Iris pigment epithelial cell (primary cell): ENCODE measurements at places on chromosomes 13 and 19.

DNA sequence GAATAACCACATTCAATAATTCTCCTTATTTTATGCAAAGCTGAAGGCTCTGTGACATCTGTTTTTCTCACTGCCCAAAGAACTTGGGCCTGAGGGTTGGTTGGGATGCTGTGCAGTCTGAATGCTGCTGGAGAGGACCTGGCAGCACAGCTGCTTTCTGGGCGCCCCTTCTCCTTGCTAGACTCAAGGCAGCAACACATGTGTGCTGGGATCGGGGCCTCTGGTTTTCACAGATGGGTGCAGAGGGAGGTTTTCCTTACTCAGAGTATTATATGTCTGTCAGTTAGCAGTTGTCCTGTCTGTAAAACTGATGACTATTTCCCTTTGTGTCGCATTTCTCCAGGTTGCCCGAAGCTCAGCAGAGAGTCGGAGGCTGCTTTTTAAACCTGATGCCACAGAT lies 53.2 kb upstream of the TEX29 start:
- DNase-seq, result no peak

DNA sequence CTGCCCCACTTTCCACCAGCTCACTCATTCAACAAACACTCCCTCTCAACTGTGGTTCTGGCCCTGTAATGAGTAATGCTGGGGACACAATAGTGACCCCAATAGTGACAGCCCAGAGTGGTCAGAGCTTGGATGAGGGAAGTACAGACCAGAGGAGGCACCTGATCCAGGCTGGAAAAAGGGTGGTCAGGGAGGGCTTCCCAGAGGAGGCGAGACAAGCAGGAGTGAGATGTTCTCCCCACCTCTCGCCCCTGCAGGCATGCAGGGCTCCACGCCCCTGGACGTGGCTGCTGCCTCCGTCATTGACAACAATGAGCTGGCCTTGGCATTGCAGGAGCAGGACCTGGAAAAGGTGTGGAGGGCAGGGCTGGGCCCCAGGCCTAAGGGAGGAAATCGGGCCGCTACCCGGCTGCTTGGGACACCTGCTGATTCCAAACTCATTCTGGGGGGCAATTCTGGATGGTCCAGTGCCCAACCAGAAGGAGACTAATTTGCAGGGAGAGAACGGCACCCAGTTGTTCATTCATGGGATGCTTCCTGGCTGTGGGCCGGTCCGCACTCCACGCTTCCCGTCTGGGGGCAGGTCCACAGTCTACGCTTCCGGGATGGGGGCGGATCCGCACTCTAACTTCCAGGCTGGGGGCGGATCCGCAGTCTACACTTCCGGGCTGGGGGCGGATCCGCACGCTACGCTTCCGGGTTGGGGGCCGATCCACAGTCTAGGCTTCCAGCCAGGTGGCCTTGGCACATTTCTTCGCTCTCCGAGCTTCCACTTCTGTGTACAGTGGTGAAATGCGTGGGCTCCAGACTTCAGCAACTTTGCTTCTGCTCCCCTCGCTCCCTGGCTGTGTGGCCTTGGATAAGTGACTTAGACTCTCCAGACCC lies 63.4 kb downstream of the RYR1 start:
- no peak for DNase-seq

GRCh38 chr13:110463156-110463555 lies 98.4 kb downstream of the RAB20 start:
- DNase-seq, result no peak

DNA sequence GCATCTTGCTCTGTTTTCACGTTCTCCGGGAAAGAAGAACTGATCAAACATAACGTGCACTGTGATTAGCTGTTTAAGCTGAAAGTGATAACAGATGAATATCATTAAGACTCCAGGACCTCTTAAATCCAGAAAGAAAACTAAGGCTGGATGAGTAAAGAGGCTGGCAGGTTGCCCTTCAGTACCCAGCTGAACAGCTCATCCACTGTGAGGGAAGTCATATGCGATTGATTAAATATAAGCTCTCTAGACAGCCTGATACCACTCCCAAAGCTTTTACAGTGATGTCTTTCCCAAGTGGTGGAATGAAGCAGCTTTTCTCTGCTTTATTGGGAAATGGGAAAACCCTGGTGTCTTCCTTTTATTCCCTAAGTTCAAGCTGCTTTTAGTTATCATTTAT lies 116.9 kb downstream of the EFNB2 start:
- peak; percentile 70 for DNase-seq

GRCh38 chr13:96481482-96481881 lies 391.6 kb downstream of the HS6ST3 start:
- no peak for DNase-seq

DNA sequence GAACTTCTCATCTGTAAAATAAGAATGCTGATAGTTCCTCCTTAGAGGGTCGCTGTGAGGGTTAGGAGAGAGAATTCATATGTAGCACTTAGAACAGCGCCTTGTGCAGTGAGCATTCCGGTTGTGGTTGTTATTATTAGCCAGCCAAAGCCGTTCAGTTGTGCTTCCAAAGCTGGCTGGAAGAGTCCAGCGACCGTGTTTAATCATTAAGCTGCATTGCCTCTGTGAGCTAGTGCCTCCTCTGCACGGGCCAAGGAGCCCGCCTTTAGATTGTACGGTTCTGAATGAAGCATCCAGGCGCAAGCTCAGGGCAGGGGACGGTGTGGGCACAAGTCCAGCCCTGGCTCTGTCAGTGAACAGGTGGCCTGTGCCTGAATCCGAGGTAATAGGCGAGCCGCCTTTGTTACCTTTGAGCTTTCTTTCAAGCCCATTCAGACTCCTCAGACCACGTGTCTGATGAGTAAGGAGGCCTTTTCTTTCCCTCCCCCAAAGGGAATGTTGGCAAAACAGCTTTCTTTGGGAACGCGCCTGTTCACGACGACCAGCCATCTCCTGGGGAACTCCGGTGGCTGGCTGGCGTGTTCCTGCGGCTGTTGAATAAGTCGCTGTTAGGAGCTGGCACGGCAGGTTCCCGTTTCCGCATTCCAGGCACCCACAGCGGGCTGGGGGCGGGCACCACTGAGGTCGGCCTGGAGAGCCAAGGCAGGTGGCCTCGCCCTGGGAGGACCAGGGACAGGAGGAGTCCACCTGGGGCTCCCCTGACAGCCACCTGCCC lies 25.1 kb downstream of the SIPA1L3 start:
- peak; percentile 68 for DNase-seq

GRCh38 chr13:47399599-47399998 lies 502.7 kb upstream of the HTR2A start:
- no peak for DNase-seq

DNA sequence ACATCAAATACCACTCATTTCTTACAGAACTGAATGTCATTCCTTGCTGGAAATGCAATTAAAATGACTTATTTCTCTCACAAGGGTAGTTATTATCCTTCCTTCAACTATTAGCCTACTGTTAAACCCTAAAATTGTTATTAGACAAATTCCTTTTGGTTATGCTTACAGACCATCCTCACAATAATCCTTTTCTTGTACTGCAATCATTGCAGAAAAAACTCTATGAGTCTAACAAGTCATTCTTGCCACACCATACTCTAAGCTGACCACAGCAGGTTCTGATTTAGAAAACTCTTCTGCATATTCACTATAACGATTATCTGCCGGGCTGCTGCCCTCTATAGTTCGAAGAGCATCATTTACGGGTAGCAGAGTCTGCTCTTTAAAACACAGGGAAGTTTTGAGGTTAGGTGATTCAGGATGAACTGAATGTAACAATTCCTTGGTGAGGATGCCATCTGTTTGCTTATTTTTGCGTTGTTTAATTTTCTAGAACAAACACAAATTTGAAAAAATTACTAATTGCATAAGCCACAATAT lies 38.2 kb downstream of the MTMR6 start:
- peak; percentile 69 for DNase-seq

DNA sequence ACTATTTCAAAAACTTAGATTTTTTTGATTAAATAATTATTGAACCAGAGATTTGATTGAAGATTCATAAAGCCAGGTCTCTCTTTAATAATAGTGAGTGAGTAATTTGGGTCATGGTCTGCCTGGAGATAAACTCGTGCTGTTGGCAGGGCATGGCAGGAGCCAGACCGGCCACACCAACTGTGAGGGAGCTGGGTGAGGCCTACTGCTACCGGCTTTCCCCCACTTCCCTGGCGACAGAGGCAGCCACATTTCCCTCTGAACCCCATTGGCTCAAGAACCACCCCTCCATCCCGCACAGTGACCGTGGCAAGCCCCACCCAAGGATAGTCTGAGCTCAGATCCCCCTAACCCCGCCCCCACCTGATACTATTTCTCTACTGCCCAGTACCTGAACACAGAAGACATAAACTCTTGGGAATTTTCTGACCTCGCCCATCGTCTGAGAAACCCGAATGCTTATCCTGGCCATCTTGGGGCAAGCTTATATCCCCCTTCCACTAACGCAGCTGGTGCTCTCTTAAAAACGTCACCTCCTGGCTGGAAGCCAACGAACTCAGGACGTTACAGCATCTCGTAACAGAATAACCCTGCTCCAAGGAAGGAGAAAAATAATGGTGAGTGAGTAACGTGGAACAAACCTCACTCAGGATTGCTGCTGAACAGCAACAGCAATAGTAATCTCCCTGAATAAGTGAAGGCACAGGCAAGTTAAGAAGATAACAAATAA lies 627.6 kb upstream of the PCDH9 start:
- DNase-seq, result no peak

- no peak for DNase-seq
These were observed 42.3 kb downstream of the LRCH1 start for GRCh38 chr13:46595136-46595884.

GRCh38 chr13:96294930-96295881 lies 205.3 kb downstream of the HS6ST3 start:
- no peak for DNase-seq

DNA sequence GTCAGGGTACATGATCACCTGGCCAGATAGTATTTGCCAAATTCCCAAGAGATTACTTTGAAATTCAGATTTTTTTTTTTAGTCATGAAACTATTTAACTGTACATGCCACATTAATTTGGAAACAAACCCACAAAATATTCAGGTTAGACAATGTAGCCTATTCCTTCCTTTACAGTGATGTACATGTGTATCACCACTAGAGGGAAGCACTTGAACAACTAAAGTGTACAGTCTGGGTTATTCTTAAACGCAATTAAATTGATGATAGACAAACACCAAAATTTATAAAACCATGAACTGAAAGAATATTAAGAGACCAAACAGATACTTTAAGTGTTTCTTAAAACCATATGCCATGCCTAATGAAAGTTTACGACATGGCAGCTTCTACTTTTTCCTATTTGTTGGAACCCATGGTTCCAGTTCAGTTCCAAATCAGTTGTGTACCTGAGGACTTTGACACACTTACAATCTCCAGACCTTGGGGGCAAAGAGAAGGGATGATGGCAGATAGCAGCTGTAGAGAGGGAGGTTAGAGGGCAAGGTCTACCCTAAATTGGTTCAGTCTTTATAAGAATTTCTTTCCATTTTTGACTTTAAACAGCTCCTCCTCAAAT lies 52.8 kb downstream of the TNFSF13B start:
- DNase-seq, result peak; percentile 47

GRCh38 chr13:20714563-20715329 lies 11.2 kb downstream of the IL17D start:
- DNase-seq, result no peak

DNA sequence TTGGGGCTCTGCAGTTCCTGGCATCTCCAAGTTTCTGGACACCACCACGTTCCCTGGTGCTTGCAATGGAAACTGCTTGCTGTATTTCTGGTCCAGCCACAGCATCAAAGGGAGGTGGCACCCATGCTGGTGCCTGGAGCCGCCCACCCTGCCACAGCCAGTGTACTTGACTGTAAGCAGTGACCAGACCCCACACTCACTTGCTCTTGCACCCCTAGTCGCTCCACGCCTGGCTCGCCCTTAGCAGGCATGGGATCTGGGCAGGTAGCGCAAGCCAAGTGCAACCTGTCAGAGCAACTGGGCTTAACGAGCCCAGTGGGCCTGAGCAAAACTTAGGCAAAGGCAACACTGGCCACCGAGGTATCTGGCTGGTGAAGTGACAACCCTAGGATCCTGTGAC lies 648.2 kb upstream of the PCDH9 start:
- DNase-seq, result no peak

GRCh38 chr13:33168321-33168960 lies 117.1 kb downstream of the STARD13 start:
- no peak for DNase-seq

GRCh38 chr13:27631156-27631555 lies 9.5 kb downstream of the POLR1D start:
- no peak for DNase-seq

DNA sequence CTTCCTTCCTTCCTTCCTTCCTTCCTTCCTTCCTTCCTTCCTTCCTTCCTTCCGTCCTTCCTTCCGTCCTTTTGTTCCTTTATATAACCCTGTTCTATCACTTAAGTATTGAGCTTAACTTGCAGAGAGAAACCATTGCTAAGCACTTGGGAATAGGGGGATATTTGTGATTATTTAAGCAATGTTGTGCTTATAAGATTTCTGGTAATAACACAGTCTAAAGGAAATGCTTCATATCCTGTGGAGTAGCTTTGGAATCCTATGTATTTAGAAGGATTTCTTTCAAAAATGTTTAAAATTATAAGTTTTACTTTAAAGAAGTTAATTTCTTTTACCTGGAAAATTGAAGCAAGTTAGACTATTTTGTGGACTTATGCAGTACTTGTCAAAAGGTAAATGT lies 209.8 kb downstream of the PCCA start:
- peak; percentile 11 for DNase-seq

GRCh38 chr19:35533822-35534392 lies 651 bp downstream of the GAPDHS start:
- peak; percentile 21 for DNase-seq

- DNase-seq, result peak; percentile 65
These were observed at the start of gene MYH14 for GRCh38 chr19:50203281-50204080. TSS of gene MYH14 (plus strand) at chr19:50203622. CDS start at chr19:50210366, 6,744 bp downstream.

GRCh38 chr13:80716610-80717081 lies 375.7 kb upstream of the SPRY2 start:
- DNase-seq, result peak; percentile 64

DNA sequence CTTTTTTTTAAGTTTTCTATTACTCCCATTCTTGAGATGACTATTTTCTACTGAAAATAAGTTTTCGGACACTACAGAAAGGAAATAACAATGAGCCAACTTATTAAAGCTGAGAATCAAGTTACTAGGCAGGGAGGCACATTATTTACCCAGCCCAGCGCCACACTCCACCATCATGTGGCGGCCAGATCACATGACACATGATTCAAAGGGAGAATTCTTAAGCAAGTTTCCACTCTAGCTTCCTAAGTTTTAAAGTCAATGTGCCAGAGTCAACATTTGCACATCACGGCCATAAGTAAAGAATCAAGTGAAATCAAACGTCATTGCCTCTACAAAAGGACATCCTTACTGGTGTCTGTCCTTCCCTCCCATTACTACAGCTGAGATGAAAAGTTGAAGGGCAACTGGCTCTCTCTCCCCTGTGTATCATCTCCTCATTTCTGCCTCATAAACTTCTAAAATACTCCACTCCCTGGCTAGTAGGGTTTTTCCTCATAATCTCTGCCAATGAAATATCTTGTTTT lies 81.7 kb downstream of the KLF12 start:
- DNase-seq, result no peak

GRCh38 chr13:22210134-22210930 lies 539.5 kb downstream of the FGF9 start:
- no peak for DNase-seq
